ENCODE measurements at places on chromosomes 2 and 18.

DNA sequence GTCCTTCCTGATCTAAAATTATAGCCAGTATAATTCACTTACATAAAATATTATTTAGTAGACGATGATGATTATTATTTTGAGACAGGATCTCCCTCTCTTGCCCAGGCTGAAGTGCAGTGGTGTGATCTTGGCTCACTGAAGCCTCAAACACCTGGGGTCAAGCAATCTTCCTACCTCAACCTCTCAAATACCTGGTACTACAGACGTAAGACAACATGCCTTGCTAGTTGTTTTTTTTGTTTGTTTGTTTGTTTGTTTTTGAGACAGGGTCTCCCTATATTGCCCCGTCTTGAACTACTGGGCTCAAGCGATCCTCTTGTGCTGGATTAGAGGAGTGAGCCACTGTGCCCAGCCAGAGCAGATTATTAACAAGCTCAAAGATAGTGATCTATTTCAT lies 399.1 kb upstream of the ZNF804A start:
- DNase-seq, result no peak

- no peak for DNase-seq
Observed at GRCh38 chr2:205681401-205682238, 681 bp upstream of the NRP2 start.

DNA sequence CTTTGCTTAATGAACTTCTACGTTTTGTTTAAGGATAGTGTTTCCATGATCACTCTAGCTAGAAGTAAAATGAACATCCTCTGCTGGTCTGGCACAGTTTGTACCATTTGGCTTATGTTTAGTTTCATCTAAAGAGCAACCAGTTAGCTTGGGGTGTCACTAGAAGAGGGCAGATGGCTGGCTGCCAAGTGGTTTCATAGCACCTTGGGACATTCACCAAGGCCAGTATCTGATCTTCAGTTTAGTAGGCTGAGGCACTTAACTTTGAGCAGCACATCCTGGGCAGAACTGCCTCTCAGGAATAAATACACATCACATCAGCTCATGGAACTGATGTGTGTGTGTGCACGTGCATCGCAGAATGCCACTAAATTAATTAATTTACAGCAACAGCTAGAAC lies 68.4 kb downstream of the NXPH2 start:
- DNase-seq, result no peak

DNA sequence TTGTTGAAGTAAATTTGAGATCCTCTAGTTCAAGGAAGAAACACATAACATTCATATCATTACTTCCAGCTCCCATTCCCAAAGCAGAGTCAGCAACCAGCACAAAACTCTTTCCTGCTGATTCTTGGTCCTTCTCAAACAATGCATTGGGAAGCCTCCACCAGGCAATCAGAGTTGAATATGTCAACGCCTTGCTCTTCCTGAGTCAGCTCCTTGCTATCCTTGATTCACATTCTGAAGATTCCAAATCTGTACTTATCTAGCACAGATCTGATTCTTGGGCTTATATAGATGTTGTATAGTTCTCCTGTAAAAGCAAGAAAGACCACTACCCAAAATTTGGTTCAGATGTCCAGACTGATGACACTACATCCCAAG lies 29.6 kb downstream of the CFAP210 start:
- DNase-seq, result no peak

GRCh38 chr2:122863532-122863931 lies 1108.1 kb downstream of the TSN start:
- DNase-seq, result no peak

GRCh38 chr2:106163948-106164545 lies 30.1 kb downstream of the UXS1 start:
- DNase-seq, result no peak

DNA sequence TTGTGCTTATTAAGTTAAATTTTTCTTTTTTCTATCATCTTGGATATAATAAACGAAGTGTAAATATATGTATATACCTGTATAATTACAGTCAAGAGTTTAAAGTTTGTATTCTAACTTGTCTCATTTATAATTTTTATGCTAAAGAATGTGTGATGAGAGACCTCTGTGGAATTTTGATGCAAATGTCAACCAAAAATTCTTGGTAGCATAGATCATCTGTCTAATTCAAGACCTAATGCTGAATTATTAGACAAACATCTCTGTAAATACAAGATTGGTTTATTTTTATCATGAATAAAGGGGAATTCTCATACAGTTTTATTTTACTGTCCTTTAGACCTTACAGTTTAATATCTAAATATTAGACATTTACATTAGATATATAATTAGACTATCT lies 149.2 kb upstream of the VWC2L start:
- no peak for DNase-seq

GRCh38 chr2:219302412-219302968 lies 6.7 kb downstream of the PTPRN start:
- DNase-seq, result no peak

DNA sequence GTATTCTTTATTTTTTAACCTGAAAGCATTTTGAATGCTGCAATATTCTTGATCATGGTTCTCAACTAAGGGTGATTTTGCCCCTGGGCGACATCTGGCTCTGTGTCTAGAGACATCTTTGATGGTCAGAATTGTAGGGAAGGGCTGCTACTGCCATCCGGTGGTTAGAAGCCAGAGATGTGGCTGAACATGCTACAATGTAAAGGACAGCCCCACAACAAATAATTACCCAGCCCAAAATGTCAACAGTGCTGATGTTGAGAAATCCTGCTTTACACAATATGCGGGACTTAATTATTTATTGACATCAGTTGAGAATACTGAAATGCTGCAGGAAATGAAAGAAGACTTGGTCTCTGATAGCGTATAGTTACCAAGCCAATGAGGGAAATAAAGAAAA lies 37.5 kb upstream of the SERPINB2 start:
- DNase-seq, result no peak

- no peak for DNase-seq
Observed at GRCh38 chr2:7773362-7774360, 856.4 kb downstream of the RNF144A start.

- no peak for DNase-seq
Observed at GRCh38 chr2:136801661-136802060, 36.3 kb downstream of the THSD7B start.

GRCh38 chr2:192126426-192126825 lies 68.3 kb downstream of the TMEFF2 start:
- no peak for DNase-seq

DNA sequence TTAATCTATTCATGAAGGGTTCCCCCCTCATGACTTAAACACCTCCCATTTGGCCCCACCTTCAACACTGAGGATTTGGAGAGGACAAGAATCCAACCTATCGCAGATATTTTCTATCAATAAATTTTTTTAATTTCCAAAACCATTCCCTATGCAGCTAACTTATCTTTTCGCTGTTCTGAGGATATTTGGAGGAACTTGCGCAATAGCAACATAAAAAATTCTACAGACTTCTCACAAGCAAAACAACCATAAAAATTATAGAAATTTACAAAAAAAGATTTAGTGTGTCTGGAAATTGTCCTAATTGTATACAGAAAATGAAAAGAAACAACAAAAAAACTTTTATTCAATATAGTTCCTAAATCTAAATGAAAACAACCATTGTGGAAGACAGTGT lies 1472.7 kb upstream of the ZEB2 start:
- DNase-seq, result no peak

DNA sequence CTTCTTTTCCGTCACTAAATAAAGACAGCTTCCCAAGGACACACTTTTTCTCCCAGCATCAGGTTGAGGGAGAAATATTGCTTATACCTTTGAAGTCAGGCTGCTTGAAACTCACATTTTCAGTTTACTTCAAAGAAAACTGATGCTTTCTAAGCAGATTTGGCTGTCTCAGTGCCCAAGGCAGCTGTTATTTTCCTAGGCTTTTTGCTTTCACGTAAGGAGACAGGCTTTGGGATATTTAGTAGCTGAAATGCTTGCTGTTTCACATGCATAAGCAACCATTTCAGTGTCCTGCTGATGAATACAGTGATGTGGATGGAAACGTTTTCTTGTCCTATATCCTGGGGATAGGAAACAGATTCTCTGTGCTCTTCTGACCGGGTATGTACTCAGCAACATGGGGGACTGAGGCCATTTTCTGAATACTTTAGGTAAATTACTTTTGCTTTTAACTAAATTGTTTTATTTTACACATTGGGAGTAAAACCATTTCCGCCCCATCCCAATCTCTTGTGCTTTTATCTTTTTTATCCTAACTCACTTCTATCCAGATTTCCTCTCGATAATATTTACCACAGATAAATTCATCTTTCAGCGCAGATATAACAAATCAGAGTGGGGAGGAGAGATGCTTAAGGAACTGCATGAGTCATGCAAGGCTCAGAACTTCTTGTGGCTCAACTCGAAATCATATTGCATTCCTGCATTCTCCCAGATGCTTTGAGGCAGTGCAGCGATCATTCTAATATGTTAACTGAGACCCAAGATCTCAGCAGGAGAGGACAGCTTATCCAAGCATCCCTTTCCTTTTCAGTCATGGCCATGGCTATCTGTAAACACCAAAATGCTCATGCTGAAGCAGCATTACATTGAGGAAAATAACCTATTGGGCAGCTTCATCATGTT lies 22.2 kb downstream of the GALR1 start:
- DNase-seq, result no peak

GRCh38 chr2:170054997-170055396 lies 123.0 kb upstream of the MYO3B start:
- DNase-seq, result no peak

GRCh38 chr2:9705196-9705595 lies 74.4 kb upstream of the YWHAQ start:
- no peak for DNase-seq

- no peak for DNase-seq
Observed at GRCh38 chr18:72848503-72849237, 19.1 kb downstream of the NETO1 start.

- no peak for DNase-seq
Observed at GRCh38 chr2:126154256-126154785, 501.6 kb upstream of the GYPC start.

- DNase-seq, result no peak
Observed at GRCh38 chr18:45359275-45360009, 255.8 kb upstream of the SLC14A2 start.

GRCh38 chr2:171178993-171179392 lies 18.3 kb upstream of the TLK1 start:
- no peak for DNase-seq
